EL (cell line): ENCODE measurements at places on chromosomes 4 and X.

- no peak for DNase-seq
Measured at GRCh38 chr4:95599777-95600400, 51.1 kb upstream of the UNC5C start.

GRCh38 chr4:46974891-46975543 is 18.4 kb downstream of the GABRA4 start:
- no peak for DNase-seq

DNA sequence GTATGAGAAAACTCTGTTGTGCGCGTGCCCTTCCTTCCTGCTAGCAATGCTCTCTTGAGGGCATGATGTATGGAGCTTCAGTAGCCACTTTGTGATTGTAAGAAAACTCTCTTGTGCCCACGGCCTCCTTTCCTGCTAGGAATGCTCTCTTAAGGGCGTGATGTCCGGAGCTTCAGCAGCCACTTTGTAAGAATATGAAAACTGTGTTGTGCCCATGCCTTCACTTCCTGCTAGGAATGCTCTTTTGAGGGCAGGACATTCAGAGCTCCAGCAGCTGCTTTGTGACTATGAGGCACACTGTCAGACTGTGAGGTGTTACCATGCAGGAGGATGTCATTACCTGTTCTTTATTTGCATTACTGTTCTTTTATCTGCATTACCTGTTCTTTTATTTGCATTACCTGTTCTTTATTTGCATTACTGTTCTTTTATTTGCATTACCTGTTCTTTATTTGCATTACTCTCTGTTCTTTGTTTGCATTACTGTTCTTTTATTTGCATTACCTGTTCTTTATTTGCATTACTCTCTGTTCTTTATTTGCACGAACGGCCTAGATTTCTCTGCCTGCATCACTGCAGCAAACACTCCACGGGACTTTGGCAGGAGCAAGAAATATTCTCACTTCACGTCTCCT is 166.7 kb downstream of the CRLF2 start:
- no peak for DNase-seq

GRCh38 chr4:100248476-100248875 is 58.2 kb upstream of the DDIT4L start:
- DNase-seq: no peak

- DNase-seq: no peak
Measured at GRCh38 chr4:153269218-153269990, 65.2 kb downstream of the TRIM2 start.

DNA sequence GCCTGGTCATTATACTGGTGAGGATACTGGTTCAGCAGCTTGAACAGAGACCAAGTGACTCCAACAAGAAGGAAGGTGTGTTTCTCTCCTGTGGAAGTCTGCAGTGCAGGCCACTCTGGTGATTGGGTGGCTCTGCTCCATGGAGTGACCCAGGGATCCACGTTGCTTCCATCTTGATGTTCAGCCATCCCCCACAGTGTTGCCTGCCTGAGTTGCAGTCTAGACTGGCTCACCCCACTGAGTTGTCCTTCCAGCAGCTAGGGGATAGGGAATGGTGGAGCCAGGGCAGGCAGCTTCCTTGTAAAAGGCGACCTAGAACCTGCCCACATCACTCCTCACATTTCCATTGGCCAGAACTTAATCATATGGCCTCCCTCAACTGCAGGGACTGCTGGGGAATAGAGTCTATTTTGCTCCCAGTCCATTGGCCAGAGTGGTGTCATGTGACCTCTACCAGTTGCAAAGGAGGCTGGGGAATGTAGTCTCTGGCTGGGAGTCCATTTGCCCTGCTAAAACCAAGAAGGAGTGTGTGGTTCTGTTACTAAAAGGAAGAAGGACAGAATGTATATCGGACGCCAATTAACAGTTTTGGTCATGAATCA is 8.0 kb downstream of the MAN2B2 start:
- peak; percentile 19 for DNase-seq

- DNase-seq: peak; percentile 12
Measured at GRCh38 chrX:40552768-40553167, 28.0 kb upstream of the ATP6AP2 start.
